GM06990 (cell line): ENCODE measurements at places on chromosomes 7 and 10.
A peak's percentile ranks its signal among the peaks of the same experiment; 100 is the strongest.

GRCh38 chr10:76080451-76080850 is 649.0 kb downstream of the LRMDA start:
- no peak for DNase-seq

- no peak for DNase-seq
Observed at GRCh38 chr7:116390363-116390762, 109.2 kb upstream of the CAV2 start.

DNA sequence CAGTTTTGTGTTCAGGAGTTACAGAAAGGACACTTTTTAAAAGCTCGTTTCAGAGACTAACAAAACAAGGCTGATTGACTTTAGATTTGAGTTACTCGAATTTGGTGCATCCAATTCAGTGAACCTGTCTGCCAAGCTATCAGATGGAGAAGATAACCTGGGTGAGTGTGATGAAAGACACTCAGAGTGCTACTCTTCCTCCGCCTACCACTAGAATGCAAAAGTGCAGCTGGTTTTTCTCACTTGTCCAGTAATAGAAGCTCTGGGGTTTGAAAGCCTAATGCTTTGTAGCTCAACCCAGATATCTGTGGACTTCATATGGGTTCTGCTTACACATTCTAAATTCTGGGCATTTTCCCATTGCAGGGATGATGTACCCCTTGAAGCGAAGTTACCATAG is 82.8 kb upstream of the NPY start:
- no peak for DNase-seq

- no peak for DNase-seq
Observed at GRCh38 chr10:89526358-89526757, 9.0 kb downstream of the SLC16A12 start.

DNA sequence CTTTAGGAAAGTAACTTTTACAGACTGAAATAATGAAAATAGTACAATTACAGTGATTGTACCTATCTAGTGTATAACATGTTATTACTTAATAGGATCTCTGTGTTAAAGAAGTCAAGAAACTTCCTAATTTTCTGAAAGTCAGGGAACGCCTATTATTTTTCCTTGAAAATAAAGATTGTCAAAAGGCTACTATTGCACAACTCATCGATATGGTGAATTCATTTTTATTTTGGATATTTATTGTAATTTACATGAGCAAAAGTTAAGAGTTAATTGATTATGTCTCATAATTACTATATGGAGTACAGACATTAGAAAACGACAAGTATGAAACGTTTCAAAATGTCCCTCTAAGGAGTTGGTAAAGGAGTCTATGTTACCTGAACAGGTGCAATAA is 12.8 kb downstream of the MINDY3 start:
- DNase-seq: no peak

- no peak for DNase-seq
Observed at GRCh38 chr7:67663644-67664043, 667.0 kb downstream of the TYW1 start.

- no peak for DNase-seq
Observed at GRCh38 chr10:97567891-97568290, 4.7 kb upstream of the ANKRD2 start.

GRCh38 chr10:92575961-92576360 is 2.1 kb upstream of the IDE start:
- no peak for DNase-seq

DNA sequence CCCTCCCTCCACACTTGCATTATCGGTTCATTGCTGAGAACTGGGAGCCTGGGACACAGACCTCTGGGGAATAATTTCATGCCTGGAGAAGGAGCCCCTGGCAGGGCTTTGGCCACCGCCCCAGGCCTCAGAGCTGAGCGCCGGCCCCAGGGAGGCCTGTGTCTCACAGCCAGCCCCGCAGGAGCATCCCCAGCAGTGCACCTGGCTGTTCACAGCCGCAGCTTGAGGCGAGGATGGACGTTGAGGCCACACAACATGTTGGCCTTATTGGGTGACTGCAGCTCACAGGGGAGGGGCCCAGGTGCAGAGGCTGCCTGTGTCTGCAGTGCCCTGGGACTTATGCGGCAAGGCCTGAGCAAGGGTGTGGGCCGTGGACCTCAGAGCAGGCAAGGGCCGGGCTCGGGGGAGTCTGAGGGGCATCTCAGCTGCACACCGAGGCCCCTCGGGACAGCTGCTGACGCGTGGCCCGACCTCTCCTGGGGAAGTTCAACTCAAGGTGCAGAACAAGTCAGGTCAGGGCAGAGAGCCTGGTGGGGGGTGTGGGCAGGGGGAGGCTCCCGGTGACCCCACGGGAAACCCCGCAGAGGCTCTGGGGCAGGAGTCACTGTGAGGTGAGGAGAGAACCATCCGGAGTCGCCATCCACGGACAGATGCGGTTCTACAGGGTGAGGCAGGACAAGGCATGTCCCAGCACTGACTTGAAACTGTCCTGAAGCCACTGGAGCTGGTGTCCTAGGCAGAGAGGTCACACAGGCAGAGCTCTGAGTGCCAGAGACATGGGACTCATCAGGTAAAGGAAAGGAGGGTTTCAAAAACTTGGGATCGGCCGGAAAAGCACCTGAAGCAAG is 13.1 kb upstream of the UBE3C start:
- DNase-seq: no peak

GRCh38 chr7:75721426-75721825 is 17.3 kb downstream of the HIP1 start:
- no peak for DNase-seq

DNA sequence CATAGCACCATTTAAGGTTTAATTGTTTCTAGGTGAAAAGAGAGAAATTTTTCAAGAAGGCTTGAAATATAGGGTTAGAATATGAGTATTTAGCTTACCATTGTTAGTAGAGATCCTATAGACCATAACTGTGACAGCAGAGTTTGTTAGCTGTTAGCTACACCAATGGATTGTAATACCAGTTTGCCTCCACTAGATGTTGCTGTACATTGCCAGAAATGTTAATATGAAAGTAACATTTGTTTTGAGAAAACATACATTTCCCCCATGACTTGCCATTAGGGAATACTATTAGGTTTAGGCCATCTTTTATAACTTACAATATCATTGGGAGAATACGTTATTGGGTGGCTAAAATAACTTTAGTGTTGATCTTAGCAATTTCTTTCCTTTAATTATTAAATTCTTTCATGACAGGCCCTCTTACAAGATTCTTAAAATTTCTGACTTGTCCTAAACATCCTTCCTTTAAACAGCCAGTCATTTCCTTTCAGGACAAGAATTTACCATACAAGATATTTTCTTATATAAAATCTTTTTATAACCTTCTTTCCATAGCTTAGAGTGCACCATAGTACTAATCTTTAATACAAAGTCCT is 39.5 kb downstream of the ZNF117 start:
- DNase-seq: no peak

DNA sequence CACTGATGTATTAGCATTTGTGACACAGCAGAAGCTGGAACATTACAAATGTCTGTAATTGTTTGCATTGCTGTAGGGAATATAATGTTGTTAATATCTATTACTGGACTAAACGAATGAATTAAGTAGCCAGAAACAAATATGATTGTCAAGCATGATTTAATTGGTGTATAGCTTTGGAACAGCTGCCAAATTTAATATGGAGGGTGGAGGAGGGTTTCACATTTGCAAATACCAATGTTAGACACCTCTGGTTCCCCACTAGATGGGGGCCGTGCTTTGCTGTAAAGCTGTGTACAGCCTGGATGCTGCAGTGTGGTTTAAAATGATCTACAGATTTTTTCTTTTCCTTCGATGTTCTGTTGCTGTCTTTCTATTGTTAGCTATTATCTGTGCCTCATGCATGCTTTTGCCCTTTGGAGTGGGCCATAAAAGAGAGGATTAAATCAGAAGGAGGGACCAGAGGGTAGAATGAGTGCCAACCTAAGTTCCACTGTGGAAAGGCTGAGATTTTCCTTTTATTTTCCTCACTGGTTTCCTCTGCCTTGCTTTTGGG is 23.1 kb downstream of the DNAJB9 start:
- no peak for DNase-seq

GRCh38 chr7:30694218-30694745 is 12.0 kb upstream of the CRHR2 start:
- no peak for DNase-seq

DNA sequence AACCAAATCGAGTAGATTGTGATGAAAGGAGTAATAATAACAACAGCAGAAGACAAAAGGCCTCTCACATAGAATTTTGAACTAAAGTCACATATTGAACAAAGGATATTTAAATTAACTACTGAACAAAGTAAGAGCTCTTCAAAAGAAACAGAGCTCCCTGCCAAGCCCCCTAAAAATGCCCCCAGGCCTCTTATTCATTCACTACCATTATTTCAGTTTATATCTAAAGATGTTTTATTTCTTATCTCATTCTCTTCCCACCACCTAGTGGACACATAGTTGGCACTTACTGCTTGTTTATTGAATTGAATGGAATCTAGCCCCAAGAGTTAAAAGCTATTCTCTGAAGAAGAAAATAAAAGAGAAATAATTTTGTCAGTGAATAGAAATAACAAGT is 37.4 kb downstream of the VCL start:
- DNase-seq: no peak

GRCh38 chr7:101402081-101402779 is 39.6 kb downstream of the COL26A1 start:
- no peak for DNase-seq

GRCh38 chr10:94413361-94413760 is 11.0 kb downstream of the TBC1D12 start:
- no peak for DNase-seq

- DNase-seq: no peak
Observed at GRCh38 chr7:127158659-127159058, 94.1 kb downstream of the GRM8 start.

GRCh38 chr7:77747178-77747577 is 50.9 kb downstream of the RSBN1L start:
- DNase-seq: no peak

- no peak for DNase-seq
Observed at GRCh38 chr7:20503278-20503950, 112.1 kb upstream of the ABCB5 start.

GRCh38 chr7:24407965-24408364 is 124.0 kb downstream of the NPY start:
- no peak for DNase-seq

DNA sequence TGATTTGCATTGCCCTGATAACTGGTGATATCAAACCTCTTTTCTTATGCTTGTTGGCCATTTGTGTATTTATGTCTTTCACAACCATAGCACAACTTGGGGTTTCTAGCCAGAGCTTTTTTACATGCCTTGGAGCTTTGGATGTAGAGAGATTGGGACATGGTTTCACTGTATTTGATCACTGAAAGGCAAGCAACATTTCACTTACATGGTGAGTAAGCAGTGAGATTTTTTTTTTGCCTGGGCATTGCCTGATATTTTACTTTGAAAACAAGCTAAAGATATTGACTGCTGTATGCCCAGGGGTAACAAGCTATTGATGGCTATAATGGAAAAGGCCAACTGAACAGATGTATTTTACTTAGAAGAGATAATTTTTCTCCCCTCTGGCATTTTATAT is 259.0 kb downstream of the PHTF2 start:
- no peak for DNase-seq

DNA sequence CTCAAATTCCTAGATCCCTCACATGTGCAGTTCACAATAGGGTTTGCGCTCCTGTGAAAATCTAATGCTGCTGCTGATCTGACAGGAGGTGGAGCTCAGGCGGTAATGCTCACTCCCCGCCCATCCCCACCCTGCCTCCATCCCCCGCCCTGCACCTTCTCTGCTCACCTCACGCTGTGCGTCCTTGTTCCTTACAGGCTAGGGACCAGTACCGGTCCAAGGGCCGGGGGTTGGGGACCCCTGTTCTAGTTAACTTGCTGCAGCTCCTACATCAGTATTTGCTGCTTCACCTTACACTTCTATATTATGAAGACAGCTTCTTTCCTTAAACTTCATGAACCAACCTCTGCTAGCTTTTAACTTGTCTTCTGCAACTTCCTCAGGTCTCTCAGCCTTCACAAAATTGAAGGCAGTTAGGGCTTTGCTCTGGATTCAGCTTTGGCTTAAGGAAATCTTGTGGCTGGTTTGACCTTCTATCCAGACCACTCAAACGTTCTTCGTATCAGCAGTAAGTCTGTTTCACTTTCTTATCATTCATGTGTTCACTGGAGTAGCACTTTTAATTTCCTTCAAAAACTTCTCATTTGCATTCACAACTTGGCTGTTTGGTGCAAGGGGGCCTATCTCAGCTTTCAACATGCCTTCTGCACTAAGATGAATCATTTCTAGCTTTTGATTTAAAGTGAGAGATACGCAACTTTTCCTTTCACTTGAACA is 1.7 kb upstream of the TNKS2 start:
- peak; percentile 56 for DNase-seq

GRCh38 chr10:82210331-82210730 is 335.3 kb downstream of the NRG3 start:
- no peak for DNase-seq

DNA sequence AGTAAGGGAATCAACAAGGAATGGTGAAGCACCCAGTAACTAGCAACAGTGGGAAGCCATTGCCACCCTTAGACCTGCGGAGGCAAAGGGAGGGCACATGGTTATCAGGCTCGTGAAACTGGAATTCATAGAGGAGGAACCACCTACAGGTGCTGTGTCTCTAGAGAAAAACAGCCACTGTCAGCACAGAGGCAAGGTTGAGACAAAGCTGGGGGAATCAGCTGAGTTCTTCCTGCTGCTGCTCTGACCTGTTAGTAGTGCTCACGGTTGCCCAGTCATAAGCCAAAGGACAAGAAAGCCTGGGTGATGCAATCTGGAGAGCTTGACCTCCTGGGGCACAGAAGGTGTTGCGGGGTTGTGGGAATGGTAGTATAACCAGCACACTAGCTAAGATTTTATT is 110.1 kb downstream of the TPST1 start:
- DNase-seq: no peak
